Chondrocyte (in vitro differentiated cells): ENCODE measurements at places on chromosomes 11 and 22. TPM values are rescaled to one million over a fixed set of nuclear protein-coding genes. Genes with fewer than 3 reads are reported as not detected.

DNA sequence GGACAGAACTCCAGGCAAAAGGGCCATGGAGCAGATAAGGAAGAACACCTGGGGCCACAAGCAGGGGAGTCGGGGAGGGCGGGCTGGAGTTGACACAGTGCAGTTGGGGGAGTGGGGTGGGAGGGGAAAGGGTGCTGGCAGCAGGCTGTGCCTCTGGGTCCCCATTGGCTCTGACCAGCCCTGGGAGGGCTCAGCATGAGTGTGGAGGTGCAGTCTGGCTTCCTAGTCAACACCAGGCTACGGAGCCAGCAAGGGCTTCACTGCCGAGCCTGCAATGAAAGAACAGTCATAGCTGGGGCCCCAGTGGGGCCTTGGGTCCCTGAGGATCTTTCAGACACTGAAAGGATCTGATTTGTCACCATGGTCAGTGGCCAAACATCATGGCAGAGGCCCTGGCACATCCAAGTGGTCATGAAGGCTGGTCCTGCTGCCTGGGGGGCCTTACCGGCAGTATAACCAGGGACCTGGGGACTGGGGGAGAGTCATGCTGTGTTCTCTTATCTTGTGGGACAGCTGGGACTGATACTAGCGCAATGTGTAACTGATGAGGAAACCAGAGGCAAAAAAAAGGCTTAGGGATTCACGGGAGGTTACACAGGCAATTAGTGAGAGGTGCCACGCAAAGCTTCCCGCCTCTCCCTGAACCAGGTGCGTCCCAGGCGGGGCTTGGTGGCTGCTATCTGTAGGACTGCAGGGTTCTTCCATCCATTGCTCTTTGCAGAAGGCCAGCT is 11.6 kb downstream of the SLC37A2 start:
- no peak overlapping the region for H3K4me3 ChIP-seq
- no peak for DNase-seq
- peaks cover 2% of the 10 kb centered on the region for H3K27me3 ChIP-seq
- no peak overlapping the region for H3K27ac ChIP-seq

The BDNF gene
- total RNA-seq = 2.0 to 4.4 TPM (median 4.1 TPM) in 3 replicates

DNA sequence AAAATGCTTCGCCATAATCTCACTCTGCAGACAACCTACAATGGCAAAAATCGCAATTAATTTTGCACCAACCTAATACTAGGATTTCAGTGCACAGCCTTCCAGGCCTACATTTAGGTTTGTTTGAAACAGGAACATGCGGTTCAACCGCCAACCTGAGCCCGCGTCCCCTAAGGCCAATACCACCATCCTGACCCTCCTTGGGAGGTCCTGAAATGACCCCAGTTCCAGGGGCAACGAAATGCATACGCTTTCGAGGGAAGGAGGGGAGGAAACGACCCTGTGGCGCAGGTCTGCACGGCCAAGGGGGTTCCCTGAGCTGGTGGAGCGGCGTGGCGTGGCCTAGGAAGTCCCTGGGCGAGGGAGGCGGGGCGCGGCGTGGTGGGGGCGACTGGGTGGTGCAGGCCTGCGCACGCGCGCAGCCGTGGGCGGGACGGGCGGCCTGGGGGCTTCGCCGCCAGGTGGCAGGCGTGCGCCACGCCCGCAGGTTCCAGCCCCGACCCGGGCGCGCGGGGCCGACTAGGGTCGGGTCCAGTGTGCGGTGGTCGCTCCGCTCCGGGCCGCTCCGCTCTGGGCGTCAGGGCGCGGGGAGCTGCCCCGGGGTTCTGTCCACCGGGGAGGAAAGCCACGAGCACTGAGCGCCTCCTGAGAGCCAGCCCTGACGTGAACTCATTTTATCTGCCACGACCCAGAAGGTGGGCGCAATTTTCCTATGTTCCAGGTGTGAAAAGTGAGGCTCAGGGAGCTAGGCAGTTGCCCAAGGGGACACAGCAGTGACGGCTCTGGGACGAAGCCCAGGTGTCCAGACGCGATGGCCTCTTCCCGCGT is 94.1 kb downstream of the SWAP70 start:
- H3K4me1 ChIP-seq = peaks cover 77% of the 10 kb centered on the region
- H3K36me3 ChIP-seq = no peaks in the 10 kb centered on the region
- peak overlapping the region; percentile 48 for H3K4me3 ChIP-seq
- H3K27ac ChIP-seq = peak overlapping the region; percentile 75
- no peaks in the 10 kb centered on the region for H3K27me3 ChIP-seq

The RFPL1 gene
- not detected in 3 replicates for total RNA-seq

GRCh38 chr11:35917676-35918075 is 26.2 kb upstream of the LDLRAD3 start:
- H3K27me3 ChIP-seq = peaks cover 13% of the 10 kb centered on the region
- no peaks in the 10 kb centered on the region for H3K36me3 ChIP-seq
- DNase-seq = no peak
